AG09319 (cell line): ENCODE measurements at places on chromosomes 2 and 18.
A peak's percentile ranks its signal among the peaks of the same experiment; 100 is the strongest.

- no peak for DNase-seq
Observed at GRCh38 chr2:213246497-213247281, 37.6 kb upstream of the SPAG16 start.

DNA sequence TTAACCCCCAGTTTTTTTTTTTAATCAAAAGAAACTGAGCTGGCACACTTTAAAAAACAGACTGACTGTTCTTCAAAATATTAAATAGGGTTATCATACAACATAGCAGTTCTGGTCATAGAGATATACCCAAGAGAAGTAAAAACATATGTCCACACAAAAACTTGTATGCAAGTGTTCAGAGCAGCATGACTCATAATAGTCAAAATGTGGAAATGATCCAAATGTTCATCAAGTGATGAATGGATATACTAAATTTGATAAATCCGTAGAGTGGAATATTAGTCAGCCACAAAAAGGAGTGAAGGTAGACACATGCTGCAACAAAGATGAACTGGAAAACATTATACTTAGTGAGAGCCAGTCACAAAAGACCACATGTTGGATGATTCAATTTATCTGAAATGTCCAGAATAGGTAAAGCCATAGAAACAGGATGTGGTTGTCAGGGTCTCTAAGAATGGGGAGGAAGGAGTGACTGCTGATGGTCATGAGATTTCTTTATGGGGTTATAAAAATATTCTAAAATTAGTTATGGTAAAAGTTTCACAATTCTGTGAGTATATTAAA is 5.1 kb downstream of the SMIM21 start:
- DNase-seq = no peak

GRCh38 chr2:209687323-209687969 is 84.2 kb upstream of the UNC80 start:
- no peak for DNase-seq

GRCh38 chr18:12879840-12880540 is 4.0 kb downstream of the PTPN2 start:
- no peak for DNase-seq

GRCh38 chr2:143397884-143398614 is 268.8 kb downstream of the ARHGAP15 start:
- no peak for DNase-seq

DNA sequence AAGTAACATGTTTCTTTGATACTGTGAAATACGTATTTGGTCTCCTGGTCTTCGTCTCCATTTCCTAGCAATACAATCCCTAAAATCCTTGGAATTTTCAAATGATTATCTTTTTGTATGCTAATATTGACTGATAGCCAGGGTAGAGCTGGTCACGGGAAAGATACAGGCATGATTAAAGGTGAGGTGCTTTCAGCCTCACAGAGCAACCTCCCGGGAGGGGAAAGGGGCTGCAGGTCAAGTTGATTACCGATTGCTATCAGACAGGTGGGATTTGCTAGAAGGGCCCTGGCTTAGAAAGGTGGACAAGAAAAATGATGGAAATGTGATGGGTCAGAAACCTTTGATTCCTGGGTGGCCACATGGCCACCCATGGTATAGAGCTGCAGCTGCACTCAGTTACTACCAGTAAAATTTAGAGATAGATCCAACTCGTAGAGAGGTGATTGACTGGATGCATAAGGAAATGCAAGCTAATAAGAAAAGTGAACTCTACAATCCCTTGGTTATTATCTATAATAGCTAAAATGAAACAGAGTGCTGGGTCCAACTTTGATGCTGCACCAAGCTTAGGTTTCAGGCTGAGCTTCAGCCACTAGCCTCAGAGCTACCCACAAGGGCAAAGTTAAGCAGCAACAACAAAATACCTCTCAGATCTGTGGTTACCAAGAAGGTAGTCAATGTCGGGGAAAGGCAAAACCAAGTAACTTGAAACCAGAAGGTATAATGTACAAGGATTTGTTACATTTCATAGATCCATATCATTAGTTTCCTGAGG is 15.3 kb downstream of the YPEL5 start:
- no peak for DNase-seq

DNA sequence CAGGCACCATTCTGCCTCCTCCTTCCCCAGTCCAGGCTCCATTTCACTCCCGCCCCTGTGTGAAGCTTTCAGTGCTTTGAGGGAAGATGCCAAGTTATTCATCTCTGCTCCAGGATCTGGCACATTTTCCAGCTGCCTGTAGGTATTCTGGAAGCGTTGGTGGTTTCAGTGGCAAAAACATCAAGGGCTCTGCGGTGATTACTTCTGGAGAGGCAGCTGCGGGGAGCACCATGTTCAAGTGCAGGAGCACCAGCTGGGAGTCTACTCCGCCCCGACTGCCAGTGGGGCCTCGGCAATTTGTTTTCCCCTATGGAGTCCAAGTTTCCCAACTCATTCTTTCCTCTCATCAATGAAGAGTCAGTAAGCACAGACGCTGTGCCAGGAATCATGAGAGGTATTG is 211.7 kb downstream of the CLIP4 start:
- no peak for DNase-seq

DNA sequence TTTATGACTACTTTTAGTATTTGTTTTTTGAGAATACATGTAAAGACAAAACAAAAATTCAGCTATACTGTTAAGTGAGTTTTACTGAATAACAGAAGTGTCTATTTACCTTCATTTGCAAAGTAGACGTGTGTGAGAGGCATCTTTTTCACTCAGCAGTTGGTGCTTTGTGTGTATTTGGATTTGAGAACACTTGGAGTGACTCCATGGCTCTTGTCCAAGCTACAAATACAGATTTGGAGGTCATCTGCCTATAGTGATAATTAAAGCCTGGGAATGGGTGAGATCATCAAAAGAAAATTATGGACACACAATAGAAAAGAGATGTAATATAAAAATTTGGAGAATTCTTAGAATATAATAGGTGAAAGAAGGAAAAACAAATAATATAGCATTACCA is 6.2 kb downstream of the NAB1 start:
- no peak for DNase-seq

- no peak for DNase-seq
Observed at GRCh38 chr2:66888246-66888645, 453.3 kb downstream of the MEIS1 start.

- DNase-seq = no peak
Observed at GRCh38 chr2:145411493-145411892, 891.6 kb upstream of the ZEB2 start.

- no peak for DNase-seq
Observed at GRCh38 chr18:79043288-79043687, 25.9 kb upstream of the ATP9B start.

GRCh38 chr2:184554736-184555135 is 43.6 kb upstream of the ZNF804A start:
- DNase-seq = no peak

DNA sequence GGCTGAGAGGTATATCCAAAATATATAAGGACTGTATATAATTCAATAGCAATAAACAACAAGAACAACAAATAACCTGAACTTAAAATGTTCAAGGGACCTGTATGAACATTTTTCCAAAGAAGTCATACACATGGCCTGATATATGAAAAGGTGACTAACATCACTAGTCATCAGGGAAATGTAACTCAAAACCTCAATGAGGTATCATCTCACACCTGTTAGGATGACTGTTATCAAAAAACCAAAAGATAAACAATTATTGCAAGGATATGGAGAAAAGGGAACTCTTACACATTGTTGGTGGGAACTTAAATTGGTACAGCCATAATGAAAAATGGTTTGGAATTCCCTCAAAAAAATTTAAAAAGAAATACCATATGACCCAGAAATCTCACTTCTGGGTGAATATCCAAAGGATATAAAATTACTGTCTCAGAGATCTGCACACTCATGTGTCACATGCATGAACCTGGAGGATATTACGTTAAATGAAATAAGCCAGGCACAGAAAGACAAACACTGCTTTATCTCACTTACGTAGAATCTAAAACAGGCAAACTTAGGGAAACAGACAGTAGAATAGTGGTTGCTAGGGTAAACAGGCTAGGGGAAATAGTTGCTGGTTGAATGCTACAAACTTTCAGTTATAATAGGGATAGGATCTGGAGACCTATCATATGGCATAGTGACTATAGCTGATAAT is 334.5 kb upstream of the MMADHC start:
- no peak for DNase-seq

DNA sequence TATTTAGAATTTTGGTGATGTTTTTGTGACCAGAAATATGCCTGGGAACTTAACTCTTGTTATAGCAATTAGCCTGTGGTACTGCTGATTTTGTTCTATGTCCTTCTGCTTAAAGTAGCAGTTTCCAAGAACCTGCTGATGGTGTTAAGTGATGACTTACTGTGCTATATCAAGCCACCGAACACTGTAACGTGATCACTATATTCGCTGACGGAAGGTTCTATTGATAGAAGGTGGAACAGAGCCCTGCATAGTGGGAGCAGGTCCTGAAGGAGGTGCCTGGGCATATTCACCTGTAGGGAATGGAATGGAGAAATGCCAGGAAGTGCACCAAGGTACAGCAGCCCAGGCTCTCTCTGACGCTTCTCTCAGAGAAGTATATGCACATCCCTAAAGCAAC is 76.8 kb downstream of the UXS1 start:
- DNase-seq = no peak

GRCh38 chr2:105085525-105085924 is 47.7 kb downstream of the MRPS9 start:
- no peak for DNase-seq

DNA sequence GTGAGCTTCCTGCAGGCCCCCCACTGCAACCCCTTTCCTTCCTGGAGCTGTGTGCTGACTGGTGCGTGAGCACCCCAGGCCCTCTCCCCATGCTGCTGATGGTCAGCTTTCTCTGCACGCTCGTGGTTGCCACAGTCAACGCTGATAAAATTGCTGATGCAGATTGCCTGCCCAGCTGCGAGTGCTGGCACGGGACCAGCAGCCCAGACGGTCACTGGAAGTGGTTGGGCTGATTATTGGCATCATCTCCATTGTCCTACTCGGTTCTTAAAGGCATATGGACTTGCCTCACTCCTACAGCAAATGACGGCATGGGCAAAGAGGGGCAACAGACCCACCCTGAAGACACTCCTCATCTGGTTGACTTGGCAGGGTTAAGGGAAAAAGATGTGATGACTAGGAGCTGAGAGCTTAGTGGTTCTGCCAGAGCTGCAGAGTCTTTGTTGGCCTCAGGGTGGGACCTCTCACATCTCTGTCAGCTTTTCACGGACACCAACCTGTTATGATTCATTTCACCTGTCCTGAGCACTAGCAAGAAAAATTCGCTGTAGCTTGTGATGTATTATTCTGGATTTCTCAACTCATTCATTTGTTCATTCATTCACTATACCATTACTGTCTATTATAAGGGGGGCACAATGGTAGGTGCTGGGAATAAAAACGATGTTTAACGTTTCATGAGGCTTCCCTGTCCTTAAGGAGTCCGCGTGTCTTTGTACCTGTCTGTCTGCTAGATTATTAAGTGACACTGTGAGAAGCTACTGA is 38.4 kb downstream of the PAX8 start:
- peak; percentile 90 for DNase-seq

DNA sequence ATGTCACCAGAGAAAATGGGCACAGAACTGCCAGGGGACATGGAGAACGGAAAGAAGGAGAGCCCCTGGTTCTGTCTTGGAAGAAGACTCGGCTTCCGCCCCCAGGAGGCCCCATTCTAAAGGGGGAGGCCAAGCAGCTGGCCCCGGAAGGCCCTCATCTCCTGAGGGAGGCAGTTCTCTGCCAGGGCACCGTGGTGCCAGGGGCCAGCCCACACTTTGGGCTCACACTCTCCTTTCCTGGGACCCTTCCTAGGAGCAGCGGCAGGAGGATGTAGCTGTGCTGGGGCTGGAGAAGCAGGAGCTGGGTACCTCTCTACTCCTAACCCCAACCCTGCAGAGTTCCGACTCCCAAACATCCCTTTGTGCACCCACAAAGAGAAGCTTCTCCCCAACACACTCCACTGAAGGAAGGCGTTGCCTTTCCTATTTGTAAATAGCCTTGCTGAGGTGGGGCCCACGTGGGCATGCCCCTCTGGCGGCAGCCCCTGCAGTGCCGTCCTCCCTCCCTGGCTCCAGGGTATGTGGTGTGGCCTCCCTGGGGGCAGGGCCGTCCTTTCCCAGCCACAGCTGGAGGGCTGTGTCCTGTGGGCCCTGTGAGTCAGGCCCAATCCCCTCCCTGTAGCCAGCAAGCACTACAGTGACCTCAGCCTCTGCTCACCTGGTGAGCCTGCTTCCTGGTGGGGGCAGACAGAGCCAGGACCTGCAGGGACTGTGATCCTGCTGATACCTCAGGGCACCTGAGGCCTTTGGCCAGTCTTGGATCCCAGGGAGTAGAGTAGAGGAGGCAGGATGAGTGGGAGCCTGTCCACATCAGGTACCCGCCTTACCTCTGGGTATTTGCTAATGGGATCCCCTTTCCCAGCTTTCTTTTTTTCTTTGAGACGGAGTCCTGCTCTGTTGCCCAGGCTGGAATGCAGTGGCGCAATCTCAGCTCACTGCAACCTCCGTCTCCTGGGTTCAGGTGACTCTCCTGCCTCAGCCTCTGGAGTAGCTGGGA is 26.6 kb downstream of the ZFP36L2 start:
- no peak for DNase-seq

GRCh38 chr2:122236152-122236874 is 480.9 kb downstream of the TSN start:
- DNase-seq = peak; percentile 11

DNA sequence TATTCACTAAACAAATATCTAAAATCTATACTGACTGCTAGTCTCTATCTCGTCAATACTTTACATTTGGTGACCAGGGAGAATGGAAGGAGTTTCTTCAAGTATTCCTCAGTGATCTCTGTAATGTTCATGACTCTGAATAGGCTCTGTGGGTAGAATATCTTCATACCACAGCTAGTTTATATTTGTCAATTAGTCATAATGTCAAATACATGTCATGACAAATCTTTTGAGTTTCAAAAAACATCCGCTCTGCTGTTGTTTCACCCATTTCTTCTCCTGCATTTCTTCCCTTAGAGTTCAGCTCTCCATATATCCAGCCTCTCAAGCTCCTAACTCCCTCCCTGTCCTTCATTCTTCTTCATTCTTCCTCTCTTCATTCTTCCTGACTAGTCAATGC is 206.5 kb upstream of the FANCL start:
- DNase-seq = no peak

DNA sequence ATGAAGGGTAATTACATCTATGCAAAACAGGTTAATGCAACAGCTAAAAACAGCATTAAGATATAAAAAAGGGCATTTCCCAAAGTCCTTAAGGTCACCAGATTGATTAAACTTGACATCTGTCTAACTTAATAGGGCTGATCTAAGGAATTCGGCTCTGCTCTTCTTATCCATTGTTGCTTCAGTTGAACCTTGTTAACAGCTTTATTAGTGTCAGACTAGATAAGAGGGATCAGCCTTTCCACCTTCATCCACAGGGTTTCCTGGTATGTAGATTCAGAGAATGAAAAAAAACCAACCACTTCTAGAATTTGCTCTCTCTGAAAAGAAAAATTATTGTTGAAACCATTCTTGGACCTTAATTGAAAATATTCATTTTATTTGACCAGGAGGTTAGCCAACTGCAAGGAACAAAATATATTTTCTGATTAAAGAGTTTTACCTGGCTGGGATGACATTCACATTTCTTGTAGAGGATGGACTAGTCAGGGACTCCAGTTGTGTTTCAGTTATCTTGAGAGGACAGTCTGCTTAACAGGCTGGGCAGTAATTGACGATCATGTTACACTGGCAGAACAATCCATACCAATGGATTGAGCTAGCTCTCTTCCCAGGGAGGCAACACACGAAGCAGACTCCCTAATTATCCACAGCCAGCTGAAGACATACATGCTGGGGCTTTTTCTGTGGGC is 357.4 kb upstream of the ACVR2A start:
- DNase-seq = no peak
